ENCODE measurements at places on chromosomes 3 and 15.

- DNase-seq: no peak
These were observed 51.9 kb upstream of the ATP2B2 start for GRCh38 chr3:10557250-10557649.

DNA sequence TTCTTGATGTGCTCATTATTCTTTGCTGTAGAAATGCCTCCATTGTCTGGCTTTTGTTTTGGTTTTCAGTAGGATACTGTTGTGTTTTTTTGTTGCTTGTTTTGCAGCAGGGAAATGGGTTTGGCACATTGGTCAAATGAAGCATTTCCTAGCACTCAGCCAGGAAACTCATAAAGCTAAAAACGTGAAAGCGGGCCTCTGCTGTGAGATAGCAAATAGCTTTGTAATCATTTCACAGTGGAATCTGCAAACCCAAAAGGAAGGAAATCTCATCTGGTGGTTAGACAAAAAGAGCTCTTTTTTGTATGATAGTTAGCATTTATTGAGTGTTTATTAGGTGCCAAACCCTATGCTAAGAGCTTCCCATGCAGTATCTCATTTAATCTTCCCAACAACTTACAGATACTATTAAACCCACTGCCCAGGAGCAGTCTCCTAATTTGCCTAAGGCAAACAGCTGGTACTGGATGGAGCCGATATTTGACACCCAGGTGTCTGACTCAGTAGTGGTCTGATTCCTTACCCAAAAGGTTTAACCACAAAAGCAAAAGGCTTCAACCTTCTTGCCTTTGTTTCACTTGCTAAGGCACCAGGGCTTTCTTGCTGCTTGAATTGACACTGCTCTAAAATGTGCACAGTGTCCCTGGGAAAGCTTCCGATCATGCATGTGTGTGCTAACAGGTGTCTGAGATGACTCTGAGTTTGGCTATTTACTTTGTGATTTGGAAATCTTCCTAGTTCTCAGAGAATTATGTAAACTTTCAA lies 527.9 kb upstream of the MDFIC2 start:
- no peak for DNase-seq

GRCh38 chr3:166372571-166373106 lies 535.4 kb upstream of the BCHE start:
- DNase-seq: no peak

GRCh38 chr3:79178471-79179180 lies 589.2 kb downstream of the ROBO1 start:
- no peak for DNase-seq

GRCh38 chr3:120326784-120327183 lies 22.4 kb downstream of the LRRC58 start:
- DNase-seq: no peak

DNA sequence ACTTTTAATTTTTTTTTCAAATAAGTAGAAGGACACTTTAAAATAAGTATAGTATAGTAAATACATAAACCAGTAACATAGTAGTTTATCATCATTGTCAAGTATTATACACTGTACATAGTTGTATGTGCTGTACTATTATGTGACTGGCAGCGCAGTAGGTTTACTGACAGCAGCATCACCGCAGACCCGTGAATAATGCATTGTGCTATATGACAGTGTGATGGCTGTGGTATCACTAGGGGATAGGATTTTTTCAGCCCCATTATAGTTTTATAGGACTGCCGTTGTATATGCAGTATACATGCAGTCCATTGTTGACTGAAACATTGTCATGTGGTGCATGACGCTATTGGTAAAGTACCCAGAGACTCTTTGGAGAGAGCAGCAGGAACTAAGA lies 306.5 kb downstream of the SQOR start:
- no peak for DNase-seq

DNA sequence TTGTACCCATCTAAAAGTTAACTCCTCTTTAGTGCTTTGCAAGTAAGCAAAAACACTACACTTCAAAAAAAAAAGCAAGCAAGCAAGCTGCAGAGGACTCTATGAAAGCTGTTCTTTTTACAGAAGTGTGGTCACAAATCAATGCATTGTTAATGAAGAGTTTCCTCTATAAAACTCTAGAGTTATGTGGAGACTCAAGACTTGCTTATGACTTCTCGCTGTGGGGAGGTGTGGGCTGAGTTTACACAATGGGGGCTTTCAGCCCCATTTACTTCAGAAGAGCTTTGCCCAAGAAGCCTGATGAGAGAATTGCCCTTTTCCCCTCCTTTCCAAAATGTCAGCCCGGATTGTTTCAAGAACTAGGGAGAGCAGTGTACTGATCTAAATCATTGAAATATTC lies 144.4 kb downstream of the IGSF11 start:
- DNase-seq: no peak

GRCh38 chr3:38582941-38583645 lies 66.4 kb downstream of the SCN5A start:
- no peak for DNase-seq

DNA sequence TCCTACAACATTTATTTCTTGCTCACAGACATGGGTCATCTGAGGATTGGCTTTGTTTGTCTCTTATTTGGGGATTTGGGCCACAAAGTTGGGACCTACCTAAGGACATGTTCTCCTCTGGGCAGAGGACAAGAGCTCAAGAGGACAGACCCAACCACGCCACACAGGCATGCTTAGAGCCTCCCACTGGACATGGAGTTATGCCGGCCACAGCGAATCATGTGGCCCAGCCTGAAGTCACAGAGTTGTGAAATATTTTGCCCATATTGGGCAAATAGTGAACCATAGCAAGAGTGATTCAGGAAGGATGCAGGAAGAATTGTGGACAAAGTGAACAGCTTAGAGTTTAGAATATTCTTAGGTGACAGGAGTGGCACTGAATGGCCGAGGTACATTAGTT lies 9.9 kb downstream of the TRAK1 start:
- DNase-seq: no peak

DNA sequence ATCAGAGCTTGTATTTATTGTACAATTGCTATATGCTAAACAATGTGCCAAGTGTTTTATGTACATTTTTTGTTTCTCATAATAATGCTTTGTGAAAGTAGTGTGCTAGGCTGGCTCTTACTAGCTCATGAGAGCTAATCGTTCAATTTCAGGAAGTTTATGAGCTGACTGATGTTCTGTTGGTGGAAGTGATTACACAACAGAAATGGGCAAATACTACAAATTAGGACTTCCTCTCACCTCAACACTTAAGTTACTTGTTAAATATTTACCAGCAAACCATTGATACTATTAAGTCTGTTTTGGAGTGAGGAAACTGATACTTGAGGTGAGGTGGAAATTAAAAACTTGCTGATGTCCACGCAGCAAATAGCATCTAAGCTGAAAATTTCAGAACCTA lies 32.3 kb downstream of the SLC9C1 start:
- no peak for DNase-seq
